ENCODE measurements at places on chromosomes 12 and 14.

DNA sequence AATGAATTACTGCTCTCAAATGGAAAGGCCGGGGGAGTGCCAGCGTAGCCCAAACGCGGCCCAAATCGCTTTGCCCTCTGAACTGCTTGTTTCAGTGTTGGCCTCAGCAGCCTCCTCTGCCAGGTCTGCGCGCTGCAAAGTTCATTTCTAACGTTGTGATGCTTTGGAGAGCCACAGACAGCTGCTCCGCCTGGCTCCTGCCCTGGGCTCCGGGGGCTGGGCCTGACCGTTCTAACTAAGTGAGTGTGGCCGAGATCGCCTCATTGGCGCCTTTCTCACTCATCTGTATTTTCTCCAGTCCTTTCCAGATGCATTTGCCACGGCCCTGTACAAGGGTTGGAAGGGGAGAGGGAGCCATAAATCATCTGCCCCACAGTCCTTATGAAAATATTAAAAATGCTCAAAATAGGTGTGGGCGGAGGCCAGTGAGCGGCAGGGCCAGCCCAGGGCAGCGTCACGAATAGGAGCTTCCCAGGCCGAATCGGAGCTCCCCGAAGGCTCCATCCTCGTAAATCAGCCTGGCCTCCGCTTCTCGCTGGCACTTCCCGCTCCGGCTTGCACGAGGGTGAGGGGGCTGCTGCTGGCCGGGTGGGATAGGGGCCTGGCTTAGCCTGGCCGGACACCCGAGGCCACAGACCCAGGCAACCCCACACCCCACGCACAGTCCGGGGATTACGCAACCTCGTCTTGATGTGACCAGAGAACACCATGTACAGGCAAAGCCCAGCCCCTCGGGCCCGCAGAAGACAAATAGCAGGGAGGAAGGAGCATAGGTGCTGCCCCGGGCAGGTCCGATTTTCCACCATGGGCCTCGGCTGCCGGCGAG is 196.6 kb upstream of the DIO3 start:
- no peak for DNase-seq

DNA sequence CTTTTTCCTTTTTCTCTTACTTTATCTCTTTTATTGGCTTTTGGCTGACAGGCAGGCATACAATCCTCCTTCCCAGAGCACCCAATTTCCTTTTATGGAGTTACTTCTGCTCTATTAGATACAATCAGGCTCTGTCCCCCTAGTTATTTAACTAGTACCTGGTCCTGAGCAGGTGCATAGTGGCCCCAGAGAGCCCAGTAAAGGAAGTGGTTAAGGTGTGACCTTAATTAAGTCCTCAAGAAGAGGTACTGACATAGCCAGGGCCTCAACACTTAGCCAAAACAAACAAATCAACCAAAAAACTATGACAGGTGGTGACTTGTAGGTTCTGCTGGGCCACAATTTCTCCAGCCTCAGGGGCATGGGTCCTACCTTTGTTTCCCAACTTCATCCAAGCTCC is 82.9 kb downstream of the CCDC60 start:
- DNase-seq = no peak

- no peak for DNase-seq
Observed at GRCh38 chr12:59780605-59781135, 184.8 kb downstream of the SLC16A7 start.

DNA sequence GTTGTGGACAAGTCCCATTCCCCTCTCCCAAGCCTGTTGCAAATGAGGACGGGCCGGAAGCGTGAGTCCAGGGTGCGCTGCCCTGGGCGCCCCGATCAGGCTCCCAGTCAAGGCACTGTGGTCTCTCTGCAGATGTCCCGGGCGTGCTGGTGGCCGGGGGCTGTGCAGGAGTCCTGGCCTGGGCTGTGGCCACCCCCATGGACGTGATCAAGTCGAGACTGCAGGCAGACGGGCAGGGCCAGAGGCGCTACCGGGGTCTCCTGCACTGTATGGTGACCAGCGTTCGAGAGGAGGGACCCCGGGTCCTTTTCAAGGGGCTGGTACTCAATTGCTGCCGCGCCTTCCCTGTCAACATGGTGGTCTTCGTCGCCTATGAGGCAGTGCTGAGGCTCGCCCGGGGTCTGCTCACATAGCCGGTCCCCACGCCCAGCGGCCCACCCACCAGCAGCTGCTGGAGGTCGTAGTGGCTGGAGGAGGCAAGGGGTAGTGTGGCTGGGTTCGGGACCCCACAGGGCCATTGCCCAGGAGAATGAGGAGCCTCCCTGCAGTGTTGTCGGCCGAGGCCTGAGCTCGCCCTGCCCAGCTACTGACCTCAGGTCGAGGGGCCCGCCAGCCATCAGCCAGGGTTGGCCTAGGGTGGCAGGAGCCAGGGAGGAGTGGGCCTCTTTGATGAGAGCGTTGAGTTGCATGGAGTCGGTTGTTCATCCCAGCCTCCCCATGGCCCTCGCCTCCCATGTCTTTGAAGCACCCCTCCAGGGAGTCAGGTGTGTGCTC is 6.3 kb downstream of the SLC25A47 start:
- DNase-seq = no peak

DNA sequence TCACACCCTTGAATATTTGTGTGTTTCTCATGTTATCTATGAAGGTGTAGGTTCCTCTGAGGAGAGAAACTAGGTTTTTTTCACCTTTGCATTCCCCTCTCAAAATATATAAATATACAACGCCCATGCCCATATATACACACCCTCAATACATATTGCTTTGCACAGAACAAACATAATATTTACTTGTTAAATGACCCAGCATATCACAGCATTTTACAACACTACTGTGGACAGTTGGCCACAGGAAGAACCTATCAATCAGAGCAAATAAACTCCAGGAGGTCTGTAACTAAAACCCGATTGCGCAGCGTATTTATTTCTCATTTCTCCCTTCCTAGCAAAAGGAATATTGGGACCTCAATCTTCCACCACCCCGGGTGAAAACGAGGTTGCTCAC is 196.0 kb downstream of the SLC5A8 start:
- DNase-seq = no peak

DNA sequence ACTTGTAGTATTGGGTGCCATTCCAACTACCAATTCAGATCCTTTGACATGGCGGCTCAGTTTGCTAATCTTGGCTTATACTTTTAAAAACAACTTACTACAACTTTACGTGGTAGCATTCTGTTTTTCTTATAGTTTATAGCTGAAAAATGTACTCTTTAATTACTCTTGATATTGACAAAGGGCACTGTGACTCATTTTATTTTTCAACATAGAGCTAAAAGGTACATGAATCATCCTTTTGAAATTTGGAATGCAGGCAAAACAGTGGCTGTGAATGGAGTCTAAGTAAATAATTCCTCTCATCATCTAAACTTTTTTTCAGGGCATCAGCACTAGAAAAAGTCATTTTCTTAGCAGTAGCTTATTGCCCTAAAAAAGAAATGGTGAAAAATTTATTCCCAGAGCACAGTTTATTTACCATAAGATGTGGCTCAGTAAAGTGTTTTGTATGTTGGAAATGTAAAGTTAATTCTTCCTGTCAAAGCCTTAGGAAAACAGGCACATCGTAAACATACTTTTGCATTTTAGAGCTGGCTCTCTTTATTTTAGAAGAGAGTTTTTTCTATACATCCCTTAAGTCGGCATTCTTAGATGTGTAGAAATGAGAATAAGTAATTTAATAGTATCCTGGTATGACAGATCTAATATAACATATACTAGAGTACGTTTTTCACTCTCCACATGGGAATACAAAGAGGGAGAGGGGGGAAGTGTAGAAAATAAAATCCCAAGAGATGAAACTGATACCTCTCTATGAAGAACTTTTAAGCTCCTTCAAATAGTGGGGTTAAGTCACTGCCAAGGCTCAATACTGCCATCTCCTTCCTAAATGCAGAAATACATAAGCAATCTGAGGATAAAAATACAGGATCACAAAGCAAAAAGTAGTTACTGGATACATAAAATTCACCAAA is 55.2 kb downstream of the SLC25A21 start:
- DNase-seq = no peak

- no peak for DNase-seq
Observed at GRCh38 chr12:127052511-127053232, 1214.3 kb upstream of the TMEM132C start.

DNA sequence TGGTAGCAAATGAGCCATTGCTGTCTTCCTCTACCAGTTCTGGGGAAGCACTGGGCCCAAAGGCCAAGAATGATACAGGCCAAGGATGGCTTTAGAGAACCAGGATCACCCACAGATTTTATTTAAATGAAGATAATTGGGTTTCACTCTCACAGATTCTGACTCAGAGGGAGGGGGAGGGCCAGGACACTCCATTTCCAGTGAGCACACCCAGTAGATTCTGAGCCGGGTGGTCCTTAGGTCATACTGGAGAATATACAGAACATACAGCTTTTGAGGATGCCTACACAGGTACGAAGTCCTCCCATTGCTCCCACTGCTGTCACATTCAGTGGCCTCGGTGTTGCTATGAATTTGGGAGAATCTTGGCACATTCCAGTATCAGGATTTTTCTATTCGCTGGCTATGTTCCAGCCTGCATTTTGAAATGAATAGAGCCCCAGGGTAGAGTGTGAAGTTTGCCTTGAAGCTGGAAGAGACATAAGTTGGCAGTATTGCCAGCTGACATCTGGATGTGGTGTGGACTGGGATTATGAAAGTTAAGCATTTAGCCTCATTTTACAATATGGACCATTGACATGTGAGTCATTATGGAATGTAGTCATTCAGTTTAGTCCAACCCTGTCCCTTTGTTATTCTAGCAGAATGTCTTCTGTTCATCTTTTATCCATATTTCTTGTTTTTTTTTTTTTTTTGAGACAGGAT is 45.8 kb upstream of the POC1B start:
- DNase-seq = no peak

DNA sequence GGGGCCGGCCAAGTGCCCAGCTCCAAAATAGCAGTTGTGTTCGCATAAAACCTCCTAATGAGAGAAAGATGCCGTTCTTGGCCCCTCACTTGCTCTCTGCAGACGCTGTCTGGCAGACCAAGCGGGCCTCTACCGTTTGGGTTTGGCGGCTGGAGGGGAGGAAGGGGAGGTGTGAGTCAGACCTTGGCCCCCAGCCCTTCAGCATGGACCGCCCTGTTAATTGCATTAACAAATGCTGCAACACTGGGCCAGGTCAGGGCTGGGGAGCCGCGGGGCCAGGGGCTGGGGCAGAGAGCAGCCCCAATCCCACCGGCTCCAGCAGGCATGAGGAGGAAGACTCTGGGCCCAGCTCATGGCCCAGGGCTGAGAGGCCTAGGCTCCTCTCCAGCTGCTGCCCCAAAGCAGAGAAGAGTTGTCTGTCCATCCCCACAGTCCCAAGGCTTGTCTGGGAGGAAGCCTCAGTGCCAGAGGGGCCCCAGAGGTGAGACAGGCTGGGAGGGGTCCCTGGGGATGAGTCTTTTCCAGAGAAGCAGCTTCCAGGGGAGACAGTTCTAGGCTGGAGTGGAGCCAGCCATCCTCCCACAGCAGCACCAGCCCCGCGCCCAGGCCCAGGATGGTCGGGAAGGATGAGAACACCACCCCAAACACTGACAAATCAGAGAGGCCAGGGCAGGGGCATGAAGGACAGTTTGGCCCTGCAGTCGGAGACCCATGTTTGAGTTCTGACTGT is 16.9 kb downstream of the LTBP2 start:
- DNase-seq = no peak

DNA sequence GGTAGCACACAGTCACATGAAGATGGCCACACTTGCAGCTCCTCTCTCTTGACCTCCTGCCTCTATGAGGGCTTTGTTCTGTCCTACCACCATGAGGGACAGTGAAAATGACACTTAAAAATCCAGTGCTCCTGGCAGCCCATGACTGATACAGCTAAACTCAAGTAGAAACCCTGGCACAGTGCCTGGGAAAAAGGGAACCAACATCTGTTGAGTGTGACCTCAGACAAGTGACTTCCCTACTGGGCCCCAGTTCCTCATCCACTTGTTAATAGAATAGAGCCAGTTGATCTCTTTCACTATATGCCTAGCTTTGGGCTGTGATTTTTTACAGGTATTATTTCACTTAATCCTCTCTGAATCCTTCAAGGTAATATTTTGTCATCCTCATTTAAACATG is 4.8 kb downstream of the GUCY2C start:
- no peak for DNase-seq

- no peak for DNase-seq
Observed at GRCh38 chr12:69324797-69325466, 23.2 kb upstream of the LYZ start.

- no peak for DNase-seq
Observed at GRCh38 chr14:99874306-99874705, 81.1 kb downstream of the EML1 start.

DNA sequence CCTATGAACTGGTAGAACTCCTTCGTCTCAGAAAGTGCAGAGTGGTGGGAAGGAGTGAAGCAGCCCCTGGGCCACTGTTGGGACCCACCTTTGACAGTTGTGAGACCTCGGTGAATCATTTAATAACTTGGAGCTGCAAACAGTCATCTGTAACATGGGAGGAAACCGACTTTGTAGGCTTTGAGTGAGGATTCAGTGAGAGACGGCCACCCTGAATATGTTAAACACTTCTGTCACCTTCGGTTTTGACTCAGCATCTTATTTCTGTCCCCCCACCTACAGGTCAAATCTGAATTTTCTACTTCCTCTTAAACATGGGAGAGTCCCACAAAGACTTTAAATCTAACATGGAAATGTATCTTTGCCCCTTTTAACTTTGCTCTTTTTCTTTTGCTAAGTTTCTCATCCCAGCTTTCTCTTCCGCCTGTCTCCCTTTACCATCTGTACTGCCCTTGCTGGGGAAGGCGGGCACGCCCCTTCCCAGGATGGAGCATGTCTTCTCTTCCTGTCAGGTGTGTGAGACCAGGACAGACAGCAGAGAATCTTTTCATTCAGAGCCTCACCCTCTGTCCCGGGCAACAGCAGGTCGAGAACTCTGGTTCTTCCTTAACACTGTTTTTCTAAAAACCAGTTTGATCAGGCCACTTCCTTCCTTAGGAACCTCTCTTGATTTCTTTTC is 37.1 kb downstream of the ZC3H14 start:
- no peak for DNase-seq

- DNase-seq = no peak
Observed at GRCh38 chr12:94227066-94227465, 78.7 kb downstream of the PLXNC1 start.

- DNase-seq = no peak
Observed at GRCh38 chr14:68929623-68930307, 49.3 kb downstream of the ACTN1 start.

GRCh38 chr12:98037401-98038140 is 477.8 kb upstream of the TMPO start:
- DNase-seq = no peak

- no peak for DNase-seq
Observed at GRCh38 chr14:104294628-104294982, 156.2 kb downstream of the KIF26A start.

DNA sequence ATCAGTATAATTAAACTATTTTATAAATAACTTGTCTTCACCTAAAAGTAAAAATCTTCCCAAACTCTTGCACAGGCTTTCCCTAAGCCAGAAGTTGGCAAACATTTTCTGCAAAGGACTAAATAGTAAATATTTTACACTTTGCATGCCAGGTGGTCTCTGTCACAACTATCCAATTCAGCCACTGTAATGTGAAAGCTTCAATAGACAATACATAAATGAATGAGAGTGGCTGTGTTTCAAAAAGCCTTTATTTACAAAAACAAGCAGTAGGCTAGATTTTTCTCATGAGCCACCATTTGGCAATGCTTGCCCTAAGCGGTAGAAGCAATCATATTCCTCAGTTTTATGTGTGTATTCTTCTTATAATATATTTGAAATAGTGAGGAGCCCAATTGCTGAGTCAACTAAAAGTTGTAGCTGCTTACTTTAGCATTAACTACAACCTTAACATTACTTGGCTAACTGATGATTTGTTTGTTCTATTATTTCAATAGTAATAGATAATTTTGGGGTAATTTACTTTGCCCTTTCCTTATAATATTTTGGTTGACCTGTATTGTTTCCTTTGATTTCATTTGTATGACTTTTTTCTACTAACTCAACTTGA is 236.0 kb upstream of the SYT1 start:
- DNase-seq = no peak

Measured in memory B cell (primary cell).